T-cell (primary cell): ENCODE measurements at places on chromosomes 1 and 21.
A peak's percentile ranks its signal among the peaks of the same experiment; 100 is the strongest.

DNA sequence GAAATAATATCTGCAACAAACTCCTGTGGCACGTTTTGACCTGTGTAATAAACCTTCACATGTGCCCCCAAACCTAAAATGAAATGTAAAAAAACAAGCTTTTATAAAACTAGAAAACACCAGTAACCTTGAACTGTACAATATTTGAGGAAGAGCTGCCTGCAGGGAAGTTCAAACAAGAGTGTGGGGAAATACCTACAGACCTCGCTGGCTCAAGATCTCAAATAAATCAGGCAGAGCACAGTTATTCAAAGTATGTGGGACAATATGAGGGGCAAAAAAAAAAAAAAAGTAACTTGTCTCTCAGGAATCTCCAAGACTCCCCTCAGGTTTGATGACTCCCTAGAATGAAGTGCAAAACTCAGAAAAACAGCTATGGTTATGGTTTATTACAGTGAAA, 37.9 kb upstream of the PPIH start:
- DNase-seq, result no peak

- no peak for DNase-seq
Observed at GRCh38 chr1:9827558-9828185, 3.9 kb upstream of the CLSTN1 start.

- DNase-seq, result no peak
Observed at GRCh38 chr1:39003281-39003680, 12.2 kb downstream of the AKIRIN1 start.

- DNase-seq, result no peak
Observed at GRCh38 chr1:21567241-21568005, 58.2 kb downstream of the ALPL start.

GRCh38 chr1:6358757-6359201, 34.8 kb downstream of the ACOT7 start:
- DNase-seq, result peak; percentile 55

DNA sequence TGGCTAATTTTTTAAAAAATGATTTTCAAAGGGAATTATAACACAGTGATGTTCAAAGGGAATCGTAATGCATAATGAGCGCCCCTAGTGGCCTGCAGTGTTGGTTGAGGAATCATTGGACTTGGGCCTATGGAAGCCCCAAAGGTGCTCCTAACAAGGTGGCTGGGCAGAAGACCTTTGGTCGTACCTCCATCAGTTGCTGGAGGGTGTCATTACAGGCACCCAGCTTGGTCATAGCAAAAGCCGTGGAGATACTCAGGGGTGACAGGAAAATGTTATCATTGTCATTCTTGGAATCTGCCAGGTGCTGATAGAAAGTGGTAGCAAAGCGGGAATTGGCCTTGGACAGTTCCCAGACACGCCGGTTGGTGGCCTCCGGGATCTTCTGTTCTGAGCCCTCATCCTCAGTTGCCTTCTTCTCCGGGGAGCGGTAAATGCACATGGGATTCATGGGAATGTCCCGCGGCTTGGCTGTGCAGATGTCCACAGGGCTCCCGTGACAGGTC, 2.7 kb downstream of the SERPINC1 start:
- DNase-seq, result peak; percentile 43

- DNase-seq, result no peak
Observed at GRCh38 chr1:90621986-90622385, 95.1 kb downstream of the BARHL2 start.

DNA sequence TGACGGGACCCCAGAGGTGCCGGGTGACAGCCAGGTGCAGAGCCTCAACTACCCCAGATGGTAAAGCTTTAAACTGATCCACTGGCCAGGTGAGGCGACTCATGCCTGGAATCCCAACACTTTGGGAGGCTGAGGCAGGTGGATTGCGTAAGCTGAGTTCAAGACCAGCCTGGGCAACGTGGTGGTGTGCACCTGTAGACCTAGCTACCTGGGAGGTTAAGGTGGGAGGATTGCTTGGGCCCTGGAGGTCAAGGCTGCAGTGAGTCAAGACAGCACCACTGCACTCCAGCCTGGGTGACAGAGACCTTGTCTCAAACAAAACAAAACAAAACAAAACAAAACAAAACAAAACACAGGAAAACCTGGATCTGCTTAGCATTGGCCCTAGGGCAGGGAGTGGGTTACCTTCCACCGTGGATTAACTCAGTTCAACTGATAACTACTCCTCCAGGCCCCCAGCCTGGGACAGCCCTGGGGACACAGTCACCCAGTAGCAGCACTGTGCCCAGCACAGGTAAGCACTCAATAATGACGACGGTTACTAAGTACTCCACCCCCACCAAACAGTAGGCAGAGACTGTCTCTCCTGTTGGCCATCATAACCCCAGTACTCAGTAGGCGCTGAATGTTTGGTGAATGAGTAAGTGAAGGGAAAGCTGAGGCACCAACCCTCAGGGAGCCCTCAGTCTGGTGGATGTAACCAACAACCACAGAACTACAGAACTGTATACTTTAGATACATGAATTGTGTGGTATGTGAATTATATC, 21.6 kb downstream of the SLC66A1 start:
- DNase-seq, result no peak

DNA sequence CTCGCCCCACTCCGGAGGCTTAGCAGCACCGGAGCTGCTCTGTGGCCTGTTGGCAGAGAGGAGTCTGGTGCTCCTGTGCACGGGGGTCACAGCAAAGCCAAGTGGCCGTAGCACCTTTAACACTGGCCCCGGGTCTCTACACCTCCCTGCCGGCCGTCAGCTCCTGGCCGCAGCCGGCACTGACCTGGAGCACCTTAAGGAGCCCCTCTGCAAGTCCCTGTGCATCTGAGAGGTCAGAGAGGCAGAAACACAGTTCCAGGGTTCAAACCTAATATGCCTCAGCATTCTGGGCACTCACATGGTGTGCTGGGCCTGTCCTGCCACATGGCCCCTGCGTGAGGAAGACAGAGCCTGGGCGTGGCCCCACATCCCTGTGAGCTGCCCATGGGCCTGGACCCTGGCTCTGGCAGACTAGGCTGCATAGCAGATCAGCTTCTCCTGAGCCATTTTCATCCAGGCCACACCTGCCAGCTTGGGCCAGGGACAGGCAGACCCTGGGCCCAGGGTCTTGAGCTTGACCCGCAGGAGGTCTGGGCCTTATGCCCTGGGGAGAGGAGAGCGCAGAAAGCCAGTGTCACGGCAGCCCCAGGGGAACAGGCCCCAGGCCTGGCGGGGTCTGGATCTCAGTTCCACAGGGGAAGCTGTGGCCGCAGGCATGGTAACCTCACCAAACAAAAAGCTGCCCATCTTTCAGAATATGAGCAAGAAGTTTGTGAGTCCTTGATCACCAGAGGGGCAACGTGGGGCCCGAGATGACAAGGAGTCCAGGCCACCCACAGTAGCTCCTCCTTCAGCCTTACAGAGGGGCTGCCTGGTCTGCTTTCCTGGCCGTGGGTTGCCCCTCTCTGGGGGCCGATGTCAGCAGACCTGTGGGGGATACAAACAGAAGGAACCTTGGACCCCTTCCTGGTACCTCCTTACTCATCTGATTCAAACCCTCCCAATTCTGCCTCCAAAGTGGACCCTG, 146.0 kb upstream of the COL6A1 start:
- DNase-seq, result no peak

GRCh38 chr1:234823191-234824176, 213.5 kb upstream of the IRF2BP2 start:
- DNase-seq, result no peak

- no peak for DNase-seq
Observed at GRCh38 chr1:76075877-76076276, 1.3 kb downstream of the ST6GALNAC3 start.

- DNase-seq, result no peak
Observed at GRCh38 chr21:17523007-17523451, 10.2 kb downstream of the CXADR start.

DNA sequence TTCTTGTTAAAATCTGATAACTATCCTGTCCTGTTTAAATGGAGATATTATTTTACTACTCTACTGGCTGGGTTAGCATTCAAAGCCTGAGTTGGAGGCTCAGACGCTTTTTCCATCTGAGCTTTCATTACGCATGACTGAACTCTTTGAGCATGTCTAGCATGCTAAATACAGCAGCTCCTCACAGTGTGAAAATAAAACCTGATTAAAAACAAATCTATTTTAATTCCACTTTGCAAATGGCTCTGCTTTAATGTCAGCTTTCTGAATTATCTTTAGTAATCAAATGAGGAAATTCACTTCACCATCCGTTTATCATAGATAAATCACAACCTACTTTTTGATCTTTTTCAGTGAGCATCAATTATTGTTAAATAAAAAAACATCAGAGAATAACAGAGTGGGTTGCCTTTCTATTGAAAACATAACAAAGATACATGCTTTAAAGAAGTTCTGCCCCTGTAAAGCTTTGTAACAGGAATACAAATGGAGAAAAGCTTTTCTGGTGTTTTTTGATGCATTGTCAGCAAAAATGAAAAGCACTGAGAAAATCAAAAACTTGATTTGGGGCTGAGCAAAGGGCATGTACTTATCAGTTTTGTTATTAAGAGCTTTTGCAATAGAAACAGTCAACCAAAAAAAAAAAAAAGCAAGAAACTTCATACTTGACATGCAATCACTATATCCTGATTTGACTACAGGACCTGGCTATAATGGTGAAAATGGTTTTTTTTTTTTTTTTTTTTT, 3.5 kb upstream of the SPEN start:
- no peak for DNase-seq

DNA sequence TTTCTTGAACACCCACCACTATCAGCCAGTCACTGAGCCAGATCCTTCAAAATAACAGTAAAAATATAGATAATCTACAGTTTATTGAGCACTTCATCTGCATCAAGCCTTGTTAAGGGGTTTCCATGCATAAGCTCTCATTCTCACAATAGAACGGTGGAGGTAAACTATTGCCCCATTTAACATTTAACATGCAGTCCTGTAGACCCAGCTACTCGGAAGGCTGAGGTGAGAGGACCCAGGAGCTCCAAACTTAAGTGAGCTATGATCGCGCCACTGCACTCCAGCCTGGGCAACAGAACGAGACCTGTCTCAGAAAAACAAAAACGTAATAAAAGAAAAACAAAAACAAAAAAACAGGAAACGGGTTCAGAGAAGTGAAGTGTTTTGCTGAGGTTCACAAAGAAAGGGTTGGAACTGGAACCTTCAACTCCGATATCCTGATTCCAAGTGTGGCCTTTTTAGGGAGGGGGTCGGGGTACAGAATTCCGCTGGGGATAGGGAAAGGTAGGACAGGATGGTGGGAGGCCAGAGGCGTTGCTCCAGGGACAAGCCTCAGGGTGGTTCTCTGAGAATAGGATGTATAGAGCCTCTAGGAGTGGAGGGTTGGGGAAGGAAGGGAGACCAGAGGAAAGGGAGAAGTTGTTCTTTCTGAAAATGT, 11.6 kb upstream of the SESN2 start:
- DNase-seq, result no peak

- no peak for DNase-seq
Observed at GRCh38 chr1:231934797-231935196, 308.2 kb downstream of the DISC1 start.
